ENCODE measurements at places on chromosomes 4 and X.

- DNase-seq, result no peak
Observed at GRCh38 chr4:23728393-23728792, 161.5 kb downstream of the PPARGC1A start.

DNA sequence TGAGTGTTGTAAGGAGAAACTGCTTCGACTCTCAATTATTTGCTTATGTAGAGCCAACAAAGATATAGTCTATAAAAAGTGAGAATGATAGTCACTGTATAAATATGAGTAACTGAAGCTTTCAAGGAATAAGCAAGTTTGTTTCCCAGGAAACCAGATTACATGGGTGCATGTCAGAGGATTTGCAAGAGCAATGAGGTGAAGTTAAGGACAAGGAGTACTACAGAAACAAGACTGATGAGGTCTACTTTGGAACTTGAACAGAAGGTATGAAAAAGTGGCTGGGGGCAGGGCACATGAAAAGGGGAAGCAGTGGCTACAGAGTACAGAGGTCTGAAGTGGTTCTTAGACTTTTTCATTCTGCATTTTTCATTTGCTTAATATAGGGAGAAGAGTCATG, 321.0 kb upstream of the CXXC4 start:
- DNase-seq, result no peak

- no peak for DNase-seq
Observed at GRCh38 chr4:152586668-152587067, 50.8 kb upstream of the FBXW7 start.

DNA sequence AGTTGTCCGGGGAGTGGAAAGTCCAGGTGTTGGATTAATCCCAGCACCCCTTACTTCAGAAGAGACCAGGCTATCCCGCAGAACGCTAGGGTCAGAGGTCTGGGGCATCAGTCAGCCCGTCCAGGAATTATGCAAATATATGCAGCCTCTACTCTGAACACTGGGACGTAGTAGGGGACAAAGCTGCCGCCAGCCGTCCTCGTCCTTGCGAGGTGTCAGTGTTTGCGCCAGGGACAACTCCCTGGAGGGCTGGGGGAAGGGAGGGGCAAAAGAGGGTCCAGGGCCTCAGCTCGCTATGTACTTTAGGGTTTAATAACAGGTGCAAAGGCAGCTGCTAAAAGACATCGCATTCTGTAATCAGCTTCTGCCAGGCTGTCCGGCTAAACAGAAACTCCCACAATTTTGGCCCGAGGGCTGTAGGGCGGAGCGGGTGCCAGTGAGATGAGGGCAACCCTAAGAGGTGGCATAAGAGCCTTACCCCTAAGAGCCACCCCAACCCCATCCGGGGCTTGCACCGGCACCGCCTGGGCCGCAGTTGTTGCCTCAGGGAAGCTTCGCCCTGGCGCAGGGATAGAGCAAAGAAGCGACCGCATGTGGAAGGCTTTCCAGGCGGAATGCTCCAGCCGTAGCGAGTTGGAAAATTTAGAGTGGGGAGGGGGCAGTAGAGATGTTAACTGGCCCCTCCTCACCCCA, 8.4 kb downstream of the HAND2 start:
- DNase-seq, result no peak

GRCh38 chr4:182873289-182873688, 43.9 kb downstream of the DCTD start:
- DNase-seq, result no peak

DNA sequence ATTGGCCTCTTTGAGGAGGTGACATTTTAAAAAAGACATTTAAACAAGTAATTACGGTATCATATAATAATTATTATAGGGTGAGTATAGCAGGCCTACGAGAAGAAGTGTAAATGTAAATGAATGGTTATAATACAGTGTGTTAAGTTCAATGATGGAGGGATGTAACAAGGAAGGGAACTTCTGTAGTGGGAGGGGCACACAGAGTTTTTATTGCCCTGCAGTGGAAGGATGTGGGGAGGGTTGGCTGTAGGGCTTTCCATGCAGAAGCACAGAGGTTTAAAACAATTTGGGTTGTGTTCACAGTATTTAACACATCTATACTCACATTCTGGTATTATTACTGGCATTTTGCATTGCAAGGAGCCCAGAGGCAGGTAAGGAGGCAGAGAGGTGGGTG, 41.1 kb downstream of the AFF1 start:
- no peak for DNase-seq

DNA sequence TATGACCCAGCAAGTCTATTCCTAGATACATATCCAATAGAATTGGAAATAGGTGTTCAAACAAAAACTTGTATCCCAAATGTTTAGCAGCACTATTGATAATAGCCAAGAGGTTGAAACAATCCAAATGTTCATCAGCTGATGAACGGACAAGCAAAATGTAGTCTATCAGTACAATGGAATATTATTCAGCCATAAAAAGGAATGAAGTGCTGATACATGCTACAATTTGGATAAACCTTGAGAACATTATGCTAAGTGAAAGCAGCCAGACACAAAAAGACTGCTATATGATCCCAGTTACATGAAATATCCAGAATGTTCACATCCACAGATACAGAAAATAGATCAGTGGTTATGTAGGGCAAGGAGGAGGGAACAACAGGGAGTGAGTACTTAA, 50.1 kb downstream of the PLAC1 start:
- DNase-seq, result no peak

GRCh38 chr4:28351826-28352225, 1491.2 kb downstream of the STIM2 start:
- DNase-seq, result no peak

- no peak for DNase-seq
Observed at GRCh38 chr4:12519426-12519825, 964.7 kb downstream of the RAB28 start.
